Smooth muscle cell of the brain vasculature (primary cell): ENCODE measurements at places on chromosomes 7 and 10.
A peak's percentile ranks its signal among the peaks of the same experiment; 100 is the strongest.

DNA sequence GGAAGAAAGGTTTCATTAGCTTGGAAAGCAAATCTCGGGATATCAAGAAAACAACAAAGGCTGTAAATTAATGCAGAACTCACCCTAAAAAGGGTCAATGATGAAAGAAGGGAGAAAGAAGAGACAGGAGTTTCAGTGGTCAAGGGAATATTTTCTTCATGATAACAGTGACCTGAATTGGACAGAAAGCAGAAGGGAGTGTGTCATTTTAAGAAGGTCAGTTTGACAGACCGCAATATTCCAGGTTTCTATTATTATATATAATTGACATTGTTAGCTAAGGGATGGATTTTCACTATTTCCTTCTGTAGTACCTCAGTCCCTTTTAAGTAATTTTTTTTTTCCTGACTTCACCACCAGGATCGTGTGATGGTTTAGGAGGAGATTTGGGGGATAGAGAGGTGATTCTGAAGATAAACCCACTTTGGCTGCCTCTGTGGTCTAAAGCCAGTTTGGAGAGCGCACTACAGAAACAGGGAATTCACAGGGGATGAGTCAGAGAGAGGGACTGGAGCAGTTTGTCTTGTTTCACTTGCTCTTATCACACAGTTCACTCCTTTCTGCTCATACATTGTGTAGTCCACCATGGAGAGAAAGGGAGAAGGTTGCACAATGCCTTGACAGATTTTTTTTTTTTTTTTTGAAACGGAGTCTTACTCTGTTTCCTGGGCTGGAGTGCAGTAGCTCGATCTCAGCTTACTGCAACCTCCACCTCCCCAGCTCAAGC, 417.9 kb downstream of the AUTS2 start:
- DNase-seq = no peak

GRCh38 chr7:46229409-46229808, 308.3 kb upstream of the IGFBP3 start:
- DNase-seq = peak; percentile 60

DNA sequence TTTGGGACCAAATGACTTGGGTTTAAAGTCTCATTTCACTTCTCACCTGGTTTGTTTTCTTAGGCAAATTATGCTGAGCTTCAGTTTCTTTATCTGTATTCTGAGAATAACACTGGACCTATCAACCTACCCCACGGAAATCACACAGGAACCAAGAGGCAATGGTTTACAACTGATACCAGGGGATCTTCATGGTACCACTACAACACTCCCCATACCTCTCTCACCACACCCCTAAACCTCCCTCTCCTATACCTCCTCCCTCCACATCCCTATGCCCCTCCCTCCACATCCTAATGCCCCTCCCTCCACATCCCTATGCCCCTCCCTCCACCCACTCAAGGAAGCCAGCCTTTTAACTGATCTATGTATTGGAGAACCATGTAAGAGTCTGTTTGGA, 9.9 kb downstream of the FAM204A start:
- no peak for DNase-seq

GRCh38 chr7:20270867-20271266, 53.7 kb upstream of the MACC1 start:
- DNase-seq = no peak

- no peak for DNase-seq
Measured at GRCh38 chr7:75889826-75890225, 11.0 kb downstream of the RHBDD2 start.

DNA sequence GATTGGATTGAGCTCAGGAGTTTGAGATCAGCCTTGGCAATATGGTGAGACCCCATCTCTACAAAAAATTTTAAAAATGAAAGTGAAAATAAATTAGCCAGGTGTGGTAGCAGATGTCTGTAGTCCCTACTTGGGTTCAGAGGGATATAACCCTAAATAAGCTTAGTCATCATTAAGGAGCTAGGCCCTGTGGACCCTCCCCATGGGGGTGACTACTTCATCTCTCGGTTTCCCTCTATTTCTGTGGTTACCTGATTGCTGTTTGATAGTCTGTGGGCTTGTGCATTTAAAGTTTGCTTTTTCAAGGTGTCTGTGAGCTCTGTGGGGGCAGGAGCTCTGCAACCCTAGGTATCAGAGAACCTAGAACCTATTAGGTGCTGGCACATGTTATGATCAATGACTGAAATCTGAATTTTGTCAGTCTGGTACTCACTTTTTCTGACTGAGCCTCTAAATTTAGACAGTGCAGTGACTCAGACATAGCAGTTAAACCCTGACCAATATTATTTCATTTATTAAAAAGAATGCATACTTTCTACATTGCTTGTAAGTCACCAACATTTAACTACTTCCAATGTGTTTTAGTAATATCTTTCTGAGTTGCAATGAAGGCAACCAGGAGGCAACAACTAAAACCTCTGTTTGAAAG, 8.1 kb upstream of the CUZD1 start:
- no peak for DNase-seq

DNA sequence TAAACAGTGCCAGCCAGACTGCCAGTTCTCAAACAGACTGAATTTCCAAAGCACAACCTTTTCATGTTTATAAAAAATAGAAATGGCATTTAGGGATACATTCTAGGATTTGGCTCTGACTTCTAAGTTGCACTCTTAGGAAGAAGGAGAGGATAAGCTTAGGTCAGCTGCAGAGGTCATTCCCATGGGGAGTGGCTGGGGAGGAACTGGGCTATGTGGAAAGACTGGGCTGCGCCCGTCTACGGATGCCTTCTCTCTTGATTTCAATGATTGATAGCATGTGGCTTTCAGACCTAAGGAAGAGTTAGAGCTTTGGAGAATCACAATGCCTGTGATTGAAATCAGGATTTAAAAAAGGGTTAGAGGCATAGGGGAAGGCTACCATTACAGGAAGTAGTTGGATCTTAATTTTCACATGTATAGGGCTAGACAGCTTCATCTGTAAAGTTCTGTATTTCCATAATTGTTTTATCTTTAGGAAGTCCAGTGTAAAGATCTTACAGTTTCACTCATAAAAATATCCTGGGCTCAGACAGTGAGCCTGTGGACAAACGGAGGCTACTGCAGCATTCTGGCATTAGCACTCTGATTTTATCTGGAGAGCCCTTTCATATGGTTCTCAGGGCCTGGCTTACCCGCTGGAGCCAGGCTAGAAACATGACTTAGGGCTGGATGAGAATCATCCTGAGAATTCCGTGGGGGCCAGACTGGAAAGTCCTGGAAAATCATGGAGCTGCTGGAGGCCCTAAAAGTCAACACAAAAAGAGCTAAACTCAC, 29.5 kb downstream of the NUDT5 start:
- no peak for DNase-seq

DNA sequence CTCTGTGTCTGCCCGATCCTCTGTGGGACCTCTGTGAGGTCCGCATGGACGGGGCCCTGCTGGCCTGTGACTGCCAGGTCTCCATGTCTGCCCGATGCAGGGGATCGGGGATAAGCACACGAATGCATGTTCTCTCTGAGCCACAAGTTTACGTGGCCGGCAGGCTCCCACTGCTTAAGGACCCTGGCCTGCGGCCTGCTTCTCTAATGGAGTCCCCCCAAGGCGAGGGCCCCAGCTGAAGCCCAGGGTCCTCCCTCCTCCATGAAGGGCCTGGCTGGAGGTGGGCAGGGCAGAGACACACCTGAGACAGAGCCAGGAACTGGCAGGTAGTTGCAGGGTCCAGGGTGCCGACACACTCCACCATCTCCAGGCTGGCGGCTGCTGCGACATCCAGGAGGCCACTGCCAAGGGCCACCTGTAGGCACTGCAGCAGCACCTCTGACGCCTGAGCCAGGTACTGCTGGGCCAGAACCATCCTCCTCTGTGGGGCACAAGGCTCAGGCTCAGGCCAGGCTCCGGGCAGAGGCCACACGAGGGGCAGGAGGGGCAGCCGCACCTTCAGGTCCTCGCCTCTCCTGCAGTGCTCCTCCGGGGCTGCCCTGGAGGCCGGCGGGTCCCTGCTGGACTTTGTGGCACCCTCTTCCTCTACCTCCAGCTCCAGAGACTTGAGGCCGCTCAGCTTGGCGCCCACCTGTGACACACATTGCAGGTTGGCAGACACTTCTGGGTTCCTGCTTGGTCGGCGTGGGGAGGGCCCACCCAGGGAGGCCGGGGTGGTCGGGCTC, 60.9 kb upstream of the NKX6-2 start:
- DNase-seq = no peak

DNA sequence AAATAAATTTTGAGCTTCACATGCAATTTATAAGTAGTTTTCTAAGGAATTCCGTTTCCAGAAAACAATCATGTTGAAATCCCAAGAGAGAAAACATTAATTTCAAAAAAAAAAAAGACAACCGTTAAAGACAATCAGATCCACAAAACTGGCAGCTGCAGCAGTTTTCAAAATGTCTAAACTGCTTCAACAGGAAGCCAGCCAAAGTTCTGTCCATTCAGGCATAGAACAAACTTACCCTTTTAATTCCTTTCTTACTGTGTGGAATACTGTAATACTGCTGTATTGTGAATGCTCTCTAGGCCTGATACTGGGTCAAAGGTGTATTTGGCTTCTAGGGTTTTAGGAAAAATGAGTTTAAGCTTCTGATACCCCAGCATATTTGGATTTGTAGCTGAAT, 31.6 kb downstream of the HOXA1 start:
- DNase-seq = no peak

- DNase-seq = no peak
Measured at GRCh38 chr7:47751043-47751442, 169.1 kb upstream of the TNS3 start.

GRCh38 chr7:139284252-139284896, 53.3 kb downstream of the UBN2 start:
- DNase-seq = no peak

DNA sequence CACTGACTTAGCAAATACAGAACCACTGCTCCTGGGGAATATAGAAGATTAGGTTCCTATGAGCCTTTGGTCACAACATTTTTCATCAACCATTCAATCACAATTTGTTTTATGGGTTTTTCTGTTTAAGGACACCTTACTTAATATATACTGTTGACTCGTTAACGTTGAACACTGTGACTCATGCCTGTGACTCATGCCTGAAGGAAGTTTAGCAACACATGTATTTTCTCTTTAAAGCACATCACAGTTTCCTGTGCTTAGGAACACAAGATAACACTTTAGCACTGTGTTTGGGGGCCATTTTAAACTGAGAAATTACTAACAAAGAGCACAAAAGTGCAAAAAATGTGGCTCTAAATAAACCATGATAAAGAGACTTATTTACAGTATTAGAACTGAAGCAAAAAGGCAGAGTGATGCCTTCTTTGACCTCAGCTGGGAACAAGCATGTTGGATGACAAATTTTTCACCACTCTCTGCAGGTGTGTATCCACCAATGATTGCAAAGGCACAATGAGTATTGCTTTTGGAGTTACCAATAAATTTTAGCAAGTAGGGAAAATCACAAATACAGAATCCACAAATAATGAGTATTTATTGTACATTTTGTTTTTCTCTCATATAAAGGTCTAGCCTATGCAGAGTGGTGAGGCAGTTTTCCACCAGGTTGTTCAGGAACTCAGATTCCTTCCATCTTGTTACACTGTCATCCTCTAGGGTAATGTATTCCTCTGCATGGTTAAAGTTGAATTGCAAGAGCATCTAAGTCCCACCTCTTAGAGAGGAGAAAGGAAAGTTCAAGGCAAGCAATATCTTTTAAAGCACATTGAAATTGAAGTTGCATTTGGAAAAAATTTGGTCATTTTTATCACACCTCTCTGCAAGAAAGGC, 7.3 kb downstream of the FGFBP3 start:
- DNase-seq = no peak

- DNase-seq = no peak
Measured at GRCh38 chr10:30804478-30805055, 175.0 kb upstream of the LYZL2 start.

- no peak for DNase-seq
Measured at GRCh38 chr7:151226560-151226874, 488 bp downstream of the ABCF2 start.

GRCh38 chr7:107836237-107837144, 33.5 kb upstream of the SLC26A3 start:
- no peak for DNase-seq

DNA sequence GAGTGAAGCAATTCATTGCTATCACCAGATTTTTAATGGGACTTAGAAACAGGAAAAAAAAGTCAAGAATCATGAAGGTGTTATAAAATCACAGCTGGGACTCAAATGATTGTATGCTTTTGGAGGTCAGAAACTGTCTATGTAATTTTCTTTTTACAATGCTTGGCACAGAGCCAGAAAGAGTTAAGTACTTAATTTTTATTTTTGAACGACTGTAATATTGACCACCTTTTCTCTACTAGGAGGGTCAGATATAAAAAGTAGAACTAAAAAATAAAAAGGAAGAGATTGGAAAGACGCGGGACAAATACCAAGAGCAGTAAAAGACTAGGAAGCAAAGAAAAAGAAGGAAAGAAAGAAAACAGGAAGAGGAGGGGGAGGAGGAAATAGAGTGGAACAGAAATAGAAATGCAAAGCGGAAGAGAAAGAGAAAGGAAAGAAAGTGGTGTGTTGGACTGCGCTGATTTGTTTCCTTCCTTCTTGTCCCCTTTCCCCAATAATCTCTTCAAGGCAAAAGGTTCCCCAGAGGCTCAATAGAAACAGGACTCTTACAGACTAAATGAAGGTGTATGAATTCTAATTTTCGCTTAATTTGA, 23.2 kb upstream of the C1GALT1 start:
- DNase-seq = no peak

GRCh38 chr7:150368096-150368883, at the start of gene REPIN1:
REPIN1 (plus strand) TSS chr7:150368822; CDS start chr7:150369712, 890 bp downstream.
- no peak for DNase-seq

- no peak for DNase-seq
Measured at GRCh38 chr7:31055471-31055870, 3.4 kb downstream of the ADCYAP1R1 start.

DNA sequence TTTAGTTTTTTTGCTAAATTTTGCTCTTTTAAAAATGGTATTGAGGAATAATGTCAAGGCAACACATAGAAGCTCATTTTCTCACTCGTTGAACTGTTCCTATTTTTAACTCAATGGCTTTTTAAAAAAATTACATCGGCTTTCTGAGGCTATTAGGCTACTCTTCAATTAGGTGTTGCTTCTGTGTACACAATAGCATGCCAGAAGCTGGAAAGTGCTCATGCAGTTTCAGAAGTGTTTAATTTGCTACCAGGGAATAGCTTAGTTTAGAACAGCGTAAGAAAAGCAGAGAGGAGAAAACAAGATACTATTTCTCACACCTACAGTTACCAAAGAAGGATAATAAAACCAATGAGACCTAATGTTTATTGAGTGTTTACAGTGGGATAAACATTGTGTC, 157.4 kb downstream of the NXPH1 start:
- no peak for DNase-seq

GRCh38 chr7:83494683-83495082, 154.3 kb downstream of the SEMA3E start:
- no peak for DNase-seq

DNA sequence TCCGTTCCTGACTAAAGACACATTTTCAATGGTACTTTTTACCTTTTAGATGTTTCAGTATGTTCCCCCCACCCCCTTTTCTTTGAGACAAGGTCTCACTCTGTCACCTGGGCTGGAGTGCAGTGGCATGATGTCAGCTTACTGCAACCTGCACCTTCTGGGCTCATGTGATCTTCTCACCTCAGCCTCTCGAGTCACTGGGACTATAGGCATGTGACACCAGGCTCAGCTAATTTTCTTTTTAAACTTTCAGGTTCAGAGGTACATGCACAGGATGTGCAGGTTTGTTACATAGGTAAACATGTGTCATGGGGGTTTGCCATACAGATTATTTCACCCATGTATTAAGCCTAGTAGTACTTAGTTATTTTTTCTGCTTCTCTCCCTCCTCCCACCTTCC, 99.3 kb upstream of the RPA3 start:
- no peak for DNase-seq
